Jurkat, Clone E6-1 (cell line): ENCODE measurements at places on chromosomes 4 and X.

DNA sequence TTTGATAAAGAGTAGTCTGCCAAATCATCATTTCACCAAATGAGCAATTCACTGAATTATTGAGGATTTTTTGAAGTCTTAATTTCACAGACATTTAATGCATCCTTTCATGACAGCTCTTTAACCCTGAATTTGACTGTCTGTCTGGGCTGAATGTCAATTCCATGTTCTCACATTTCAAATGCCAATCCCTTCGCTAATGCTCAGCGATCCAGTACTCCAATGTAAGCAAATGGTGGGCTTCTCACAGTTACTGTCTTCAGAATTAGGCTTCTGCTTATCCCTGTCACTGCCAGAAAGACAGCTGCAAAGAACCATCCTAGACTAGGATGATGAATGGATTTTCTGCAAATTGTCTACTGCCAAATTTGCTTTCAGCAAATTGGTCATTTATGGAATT lies 36.2 kb upstream of the USP38 start:
- DNase-seq, result no peak

DNA sequence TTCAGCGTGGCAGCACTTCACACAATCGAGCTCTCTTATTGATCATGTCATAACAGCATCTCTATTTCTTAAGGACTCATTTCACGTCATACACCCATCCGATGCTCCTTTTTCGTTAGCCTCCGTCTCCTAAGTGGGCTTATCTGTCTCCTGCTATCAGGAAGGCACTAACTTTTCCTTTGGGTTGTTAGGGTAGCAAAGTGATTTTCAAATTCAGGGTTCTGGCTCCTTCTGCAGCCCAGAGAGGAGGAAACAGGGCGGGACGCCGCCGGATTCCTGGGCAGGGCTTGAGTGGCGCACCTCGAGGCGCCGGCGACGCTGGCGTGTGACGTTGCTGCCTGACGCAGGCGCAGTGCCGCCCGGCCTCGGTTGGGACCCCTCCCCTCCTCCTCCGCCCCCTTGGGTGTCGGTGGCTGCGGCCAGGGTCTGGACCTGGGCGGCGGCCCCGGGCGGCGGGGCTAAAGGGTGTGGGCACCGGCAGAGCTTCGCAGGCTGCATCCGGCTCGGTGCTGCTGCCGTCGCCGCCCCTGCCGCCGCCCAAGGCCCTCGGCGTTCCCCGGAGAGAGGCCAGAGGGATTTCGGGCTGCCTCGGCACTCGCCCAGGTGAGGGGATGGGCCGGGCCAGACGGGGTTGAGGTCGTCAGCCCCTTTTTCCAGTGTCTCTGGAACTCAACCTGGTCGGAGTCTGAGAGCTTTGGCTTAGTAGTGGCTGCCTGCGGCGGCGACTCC lies at the start of gene BLTP1:
TSS of gene BLTP1 (plus strand) at position 350 of the 729 bp plus-strand sequence. CDS start 18,317 bp downstream, outside the sequence.
- DNase-seq, result peak; percentile 73

DNA sequence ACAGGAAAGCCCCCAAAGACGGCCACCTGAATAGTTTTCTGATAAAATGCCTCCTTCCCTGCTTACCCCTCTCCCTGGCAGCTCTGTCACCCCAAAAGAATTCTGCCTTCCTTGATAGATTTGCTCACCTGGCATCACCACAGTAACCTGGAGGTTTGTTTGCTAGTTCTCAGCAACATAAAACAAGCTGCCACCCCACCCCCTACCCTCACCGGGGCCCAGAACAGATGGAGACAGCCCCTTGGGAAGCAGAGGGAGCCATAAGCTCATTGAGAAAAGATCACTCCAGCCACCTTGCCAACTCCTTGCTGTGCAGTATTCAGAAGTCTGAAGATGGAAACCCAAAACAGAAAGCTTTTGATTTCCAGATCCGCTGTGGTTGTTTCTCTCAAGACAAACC lies 108.6 kb downstream of the DHX15 start:
- DNase-seq, result no peak

GRCh38 chr4:5126231-5126630 lies 75.0 kb downstream of the STK32B start:
- no peak for DNase-seq
